ENCODE measurements at places on chromosomes 2 and 18.

DNA sequence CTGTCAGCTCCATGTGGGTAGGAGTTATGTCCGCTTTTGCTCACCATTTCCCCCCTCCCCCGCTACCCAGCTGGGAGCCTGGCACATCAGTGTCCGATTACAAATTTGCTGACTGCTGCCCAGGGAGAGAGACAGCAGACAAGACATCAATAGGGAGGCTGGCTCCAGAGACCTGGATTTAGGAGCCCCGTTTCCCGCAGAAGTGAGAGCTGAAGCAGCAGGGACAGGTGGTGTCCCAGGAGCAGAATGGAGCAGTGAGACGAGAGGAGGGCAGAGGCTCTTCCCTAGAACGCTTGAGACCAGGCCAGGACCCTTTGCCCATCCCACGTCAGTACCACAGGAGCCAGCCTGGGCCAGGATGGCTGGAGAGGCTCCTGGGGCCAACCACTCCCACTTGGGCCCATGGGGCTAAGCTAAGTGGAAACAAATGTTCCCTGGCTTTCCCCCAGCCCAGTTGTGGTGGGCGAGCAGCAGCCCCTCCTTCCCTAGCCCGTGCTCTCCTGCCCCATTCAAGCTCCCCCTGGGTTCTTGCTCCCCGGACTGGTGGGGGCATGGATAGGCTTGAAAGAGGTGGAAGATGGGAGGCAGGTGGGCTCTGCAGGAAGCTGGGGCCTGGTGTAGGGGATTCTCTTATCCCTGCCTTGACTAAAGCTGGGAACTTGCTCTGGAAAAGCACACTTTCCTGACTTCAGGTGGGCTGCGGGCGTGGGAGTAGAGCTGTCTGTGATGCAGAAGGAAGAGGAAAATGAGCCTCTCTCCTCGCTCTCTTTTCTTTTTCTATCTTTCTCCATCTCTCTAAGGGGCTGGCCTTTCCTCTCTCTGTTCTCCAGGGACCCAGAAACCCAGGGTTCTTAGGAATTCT lies 4.1 kb upstream of the WNT6 start:
- no peak for DNase-seq

- DNase-seq: peak; percentile 79
Measured at GRCh38 chr2:231786177-231786916, at the start of gene COPS7B. TSS of gene COPS7B (plus strand) at chr2:231786445. CDS start at chr2:231788571, 2,126 bp downstream.

DNA sequence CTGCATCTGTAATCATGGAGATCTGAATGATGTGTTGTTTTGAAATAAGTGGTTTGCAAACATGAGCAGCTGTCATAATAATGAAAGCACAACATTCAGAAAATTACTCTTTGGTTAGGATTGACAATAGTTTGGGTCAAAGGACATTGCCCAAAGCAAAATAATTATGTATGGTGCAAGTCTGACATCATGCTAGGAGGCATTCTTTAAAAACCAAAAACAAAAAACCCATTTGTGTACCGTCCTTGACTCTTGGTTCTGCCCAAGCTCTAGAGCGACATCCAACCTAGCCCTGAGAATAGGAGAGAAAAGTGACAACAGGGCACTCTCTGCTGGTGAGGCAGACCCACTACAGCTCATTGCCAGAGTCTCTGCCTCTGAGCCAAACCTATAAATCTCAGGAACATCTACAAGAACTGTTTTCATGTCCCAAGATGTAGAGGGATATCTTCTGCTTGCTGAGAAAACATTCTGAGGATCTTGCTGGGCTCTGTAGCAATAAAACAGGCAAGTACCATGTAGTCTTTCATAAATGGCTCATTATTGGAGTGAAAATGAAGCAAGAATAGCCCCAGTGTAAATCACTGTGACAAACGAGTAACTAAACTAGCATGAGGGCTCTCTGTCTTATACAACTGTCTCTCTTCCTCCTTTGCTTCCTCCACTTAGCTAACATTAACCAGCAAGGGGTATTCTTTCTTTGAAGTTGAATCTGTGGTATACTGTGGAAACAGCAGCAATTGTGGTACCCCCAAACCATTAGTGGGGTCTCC lies 266.8 kb upstream of the CXCR4 start:
- DNase-seq: no peak

DNA sequence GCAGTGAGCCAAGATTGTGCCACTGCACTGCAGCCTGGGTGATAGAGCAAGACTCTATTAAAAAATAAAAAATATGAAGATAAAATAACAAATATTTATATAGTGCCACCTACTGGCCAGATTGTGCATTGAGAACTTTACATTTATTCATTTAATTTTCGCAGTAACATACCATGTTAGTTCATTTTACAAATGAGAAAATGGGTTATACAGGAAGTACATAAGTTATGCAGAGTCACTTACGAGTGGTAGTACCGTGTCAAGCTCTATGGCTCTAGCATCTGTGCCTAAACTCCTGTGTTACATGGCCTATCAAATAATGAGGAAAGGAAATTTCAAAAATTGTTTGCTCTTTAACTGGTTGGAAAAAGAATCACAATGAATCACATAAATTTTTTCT lies 27.9 kb downstream of the RIF1 start:
- no peak for DNase-seq

DNA sequence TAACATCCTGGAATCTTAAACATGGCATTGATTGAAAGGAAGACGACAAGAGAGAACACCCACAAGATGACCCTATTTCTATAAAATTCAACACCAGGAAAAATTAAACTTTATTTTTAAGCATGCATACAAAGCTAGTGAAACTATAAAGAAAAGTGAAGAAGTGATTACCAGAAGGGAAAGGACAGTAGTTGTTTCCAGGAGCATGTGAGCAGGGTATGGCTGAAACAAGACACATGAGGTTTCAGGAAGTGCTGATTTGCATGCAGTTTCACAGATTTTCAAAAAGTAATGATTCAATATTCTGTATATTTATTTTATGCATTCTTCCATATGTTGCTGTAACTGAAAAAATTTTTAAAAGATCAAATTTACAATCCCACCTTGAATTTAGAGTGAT lies 24.6 kb upstream of the DAW1 start:
- no peak for DNase-seq

All from stimulated activated CD8-positive, alpha-beta memory T cell treated with anti-CD3 and anti-CD28 coated beads, Interleukin-2, amount 100 ng/mL, for 48 hours (primary cell).